ENCODE measurements at places on chromosomes 5 and 9.

- no peak for DNase-seq
These were observed 621 bp downstream of the FYB1 start for GRCh38 chr5:39218482-39219402.

- no peak for DNase-seq
These were observed 144.9 kb upstream of the FER start for GRCh38 chr5:108602830-108603229.

- DNase-seq = no peak
These were observed 74.6 kb downstream of the NUDT12 start for GRCh38 chr5:103487822-103488493.

GRCh38 chr5:8943301-8943700 is 602.6 kb downstream of the SEMA5A start:
- DNase-seq = no peak

DNA sequence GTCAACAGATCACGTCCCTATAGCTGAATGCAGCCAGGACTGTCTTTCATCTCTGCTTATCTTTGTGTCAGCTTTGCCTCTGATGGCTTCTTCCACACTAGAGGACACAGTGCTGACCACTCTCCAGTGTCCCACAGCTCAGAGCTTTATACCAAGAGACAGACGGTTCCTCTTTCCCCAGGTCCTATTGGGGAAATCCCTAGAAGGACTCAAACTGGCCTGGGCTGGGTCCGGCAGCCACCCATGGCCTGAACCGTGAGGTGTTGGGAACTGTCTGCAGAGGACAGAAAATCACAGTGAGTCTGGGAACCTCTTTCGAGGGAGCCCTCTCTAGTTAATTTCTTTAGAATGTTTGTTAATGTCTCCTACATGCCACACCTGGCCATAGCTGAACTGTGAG is 68.3 kb upstream of the SHB start:
- no peak for DNase-seq

- DNase-seq = no peak
These were observed 379.4 kb downstream of the GADD45G start for GRCh38 chr9:89984214-89984613.
